ENCODE measurements at places on chromosomes 12 and 14.

GRCh38 chr12:4564818-4565217 is 2.8 kb downstream of the DYRK4 start:
- DNase-seq: no peak

DNA sequence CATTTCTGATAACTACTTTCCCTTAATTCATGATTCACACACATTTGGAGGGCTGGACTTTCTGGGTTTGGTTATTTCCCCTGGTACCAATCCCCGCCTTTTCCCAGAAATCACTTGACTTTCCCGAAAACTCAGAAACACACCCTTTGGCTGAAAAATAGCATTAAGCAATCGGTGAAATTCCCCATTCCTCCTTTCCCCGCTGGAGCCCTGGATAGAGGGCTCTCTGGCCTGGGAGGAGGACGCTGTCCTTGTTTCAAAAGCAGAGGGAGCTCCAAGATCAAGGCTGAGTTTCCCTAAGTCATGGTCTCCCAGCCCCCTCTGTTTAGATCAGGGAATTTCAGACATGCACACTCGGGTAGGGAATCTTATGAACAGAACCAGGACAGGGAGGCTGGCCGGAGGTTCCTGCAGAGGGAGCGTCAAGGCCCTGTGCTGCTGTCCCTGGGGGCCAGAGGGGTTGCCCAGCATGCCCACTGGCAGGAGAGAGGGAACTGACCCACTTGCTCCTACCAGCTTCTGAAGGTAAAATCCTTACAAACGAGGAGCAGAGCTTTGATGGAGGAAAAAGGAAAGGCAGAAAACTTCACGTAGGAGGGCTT is at the start of gene C1S:
TSS of gene C1S (plus strand) at position 366 of the 602 bp plus-strand sequence. CDS start 1,195 bp downstream, outside the sequence.
- DNase-seq: no peak

DNA sequence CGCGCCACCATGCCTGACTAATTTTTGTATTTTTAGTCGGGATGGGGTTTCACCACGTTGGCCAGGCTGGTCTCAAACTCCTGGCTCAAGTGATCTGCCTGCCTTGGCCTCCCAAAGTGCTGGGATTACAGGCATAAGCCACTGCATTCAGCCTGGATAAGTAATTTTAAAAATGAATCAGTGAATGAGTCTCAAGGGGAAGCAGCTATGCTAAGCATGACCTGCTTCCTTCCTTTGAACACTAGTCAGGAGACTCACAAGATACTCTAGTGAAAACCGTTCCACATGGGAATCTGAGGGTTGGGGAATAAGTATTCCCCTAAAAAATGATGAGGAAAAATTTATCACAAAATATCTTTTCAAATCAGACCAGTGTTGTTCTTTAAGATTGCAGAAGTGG is 10.7 kb upstream of the FAM234B start:
- no peak for DNase-seq

DNA sequence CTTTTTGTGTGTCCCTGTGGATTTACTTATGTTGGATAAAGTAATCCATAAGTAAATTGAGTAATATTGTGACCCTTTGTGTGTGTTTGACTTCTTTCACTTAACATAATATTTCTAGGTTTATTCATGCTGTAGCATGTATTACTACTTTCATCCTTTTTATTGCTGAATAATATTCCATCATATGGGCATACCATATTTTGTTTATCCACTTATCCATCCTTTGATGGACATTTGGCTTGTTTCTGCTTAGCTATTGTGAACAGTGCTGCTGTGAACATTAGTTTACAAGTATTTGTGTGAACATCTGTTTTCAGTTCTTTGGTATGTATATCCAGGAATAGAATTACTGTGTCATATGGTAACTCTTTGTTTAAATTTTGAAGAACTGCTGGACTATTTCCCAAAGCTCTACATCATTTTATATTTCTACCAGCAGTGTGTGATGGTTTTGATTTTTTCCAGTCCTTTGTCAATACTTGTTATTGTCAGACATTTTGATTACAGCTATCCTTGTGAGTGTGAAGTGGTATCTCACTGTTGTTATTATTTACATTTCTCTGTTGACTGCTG is 25.2 kb downstream of the G2E3 start:
- DNase-seq: no peak

- DNase-seq: no peak
Observed at GRCh38 chr14:99427632-99428300, 52.9 kb downstream of the SETD3 start.

GRCh38 chr12:106058256-106059182 is 80.2 kb downstream of the NUAK1 start:
- DNase-seq: no peak

- DNase-seq: peak; percentile 80
Observed at GRCh38 chr12:92543359-92543758, 159.4 kb upstream of the PLEKHG7 start.

- no peak for DNase-seq
Observed at GRCh38 chr12:52682938-52683574, 2.8 kb upstream of the KRT1 start.

DNA sequence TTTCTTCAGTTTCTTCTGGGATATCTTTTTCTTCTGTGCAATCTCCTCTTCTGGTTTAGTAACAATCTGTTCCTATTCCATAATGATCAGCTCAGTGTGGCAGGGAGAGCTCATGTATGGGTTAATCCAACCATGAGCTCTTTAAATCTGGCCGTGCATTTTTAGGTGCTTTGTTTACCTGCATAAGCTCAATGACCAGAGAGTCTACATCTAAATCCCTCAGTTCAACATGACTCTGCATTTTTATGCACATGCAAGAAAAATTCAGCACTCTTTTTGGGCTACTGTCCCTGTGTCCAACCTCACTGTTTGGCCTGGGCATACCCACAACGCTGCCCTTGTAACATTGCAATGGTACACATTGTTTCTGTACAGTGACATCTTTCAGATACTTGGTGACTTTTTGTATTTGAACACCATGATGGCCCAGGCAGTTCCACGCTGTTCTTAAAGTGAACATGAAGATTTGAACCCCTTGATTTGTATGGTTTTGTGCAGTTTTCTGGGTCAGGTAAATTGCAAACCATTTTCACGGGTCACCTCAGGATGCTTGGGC is 243.3 kb upstream of the SRRM4 start:
- no peak for DNase-seq

DNA sequence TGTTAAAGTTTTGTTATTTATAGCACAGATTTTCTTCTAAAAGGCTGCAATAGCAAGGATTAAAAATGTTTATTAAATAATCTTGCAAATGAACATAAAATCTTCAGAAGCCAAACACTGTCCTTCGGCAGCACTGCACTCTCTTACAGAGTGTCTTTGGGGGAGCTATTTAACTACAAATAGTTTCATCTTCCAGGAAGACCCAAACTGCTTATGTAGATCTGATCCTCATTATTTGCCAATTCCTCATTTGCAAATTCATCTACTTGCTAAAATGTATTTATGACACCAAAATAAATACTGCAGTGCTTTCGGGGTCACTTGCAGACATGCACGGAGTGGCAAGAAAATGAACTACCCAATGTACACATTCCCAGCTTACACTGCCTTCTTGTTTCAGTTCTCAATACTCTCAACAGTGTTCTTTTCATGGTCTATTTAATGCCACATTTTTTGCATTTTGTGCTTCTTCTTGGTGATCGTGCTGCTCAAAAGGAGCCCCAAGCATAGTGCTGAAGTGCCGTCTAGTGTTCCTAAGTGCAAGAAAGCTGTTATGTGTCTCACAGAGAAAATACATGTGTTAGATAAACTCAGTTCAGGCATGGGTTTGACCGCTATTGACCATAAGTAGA is 128.1 kb downstream of the PRKD1 start:
- DNase-seq: no peak

Measured in NCI-H510A treated with DMSO at 0.1 percent for 48 hours (cell line).